ENCODE measurements at places on chromosomes 2 and 18.

DNA sequence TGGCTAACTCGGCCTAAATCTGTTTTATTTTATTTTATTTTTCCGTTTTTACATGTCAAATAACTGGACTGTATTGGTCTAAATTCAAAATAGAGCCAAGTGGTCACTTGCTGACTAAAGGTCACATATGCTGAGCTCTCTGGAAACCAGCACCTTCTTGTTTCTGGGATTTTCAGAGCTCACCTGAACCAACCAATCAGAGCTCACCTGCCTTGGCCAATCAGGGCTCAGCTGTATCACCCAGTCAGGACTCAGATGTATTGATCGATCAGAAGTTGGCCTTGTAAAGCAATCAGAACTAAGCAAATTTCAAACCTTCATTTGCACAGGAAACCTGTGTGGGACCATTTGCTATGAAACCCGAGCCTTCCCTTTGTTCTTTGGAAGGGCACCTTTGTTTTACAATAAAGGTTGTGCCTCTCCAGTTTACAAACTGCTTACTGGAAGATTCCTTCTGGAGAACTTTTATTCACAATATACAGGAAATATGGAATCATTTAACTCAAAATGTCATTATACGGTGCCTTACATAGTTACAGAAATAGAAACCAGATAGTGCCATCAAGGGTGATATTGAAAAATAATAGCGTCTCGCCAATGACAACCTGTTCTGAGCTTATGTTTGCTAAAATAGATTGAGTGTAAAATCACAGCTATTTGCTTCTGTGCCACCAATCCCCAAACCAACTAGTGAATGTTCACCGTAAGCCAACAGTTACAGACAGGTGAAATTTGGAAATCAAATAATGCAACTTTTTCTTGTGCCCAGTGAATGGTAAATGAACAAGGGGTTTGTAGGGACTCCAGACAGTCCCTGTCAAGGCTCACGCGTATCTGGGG lies 17.3 kb upstream of the PSD4 start:
- DNase-seq = no peak

GRCh38 chr2:135925571-135925970 lies 49.3 kb upstream of the MCM6 start:
- no peak for DNase-seq

DNA sequence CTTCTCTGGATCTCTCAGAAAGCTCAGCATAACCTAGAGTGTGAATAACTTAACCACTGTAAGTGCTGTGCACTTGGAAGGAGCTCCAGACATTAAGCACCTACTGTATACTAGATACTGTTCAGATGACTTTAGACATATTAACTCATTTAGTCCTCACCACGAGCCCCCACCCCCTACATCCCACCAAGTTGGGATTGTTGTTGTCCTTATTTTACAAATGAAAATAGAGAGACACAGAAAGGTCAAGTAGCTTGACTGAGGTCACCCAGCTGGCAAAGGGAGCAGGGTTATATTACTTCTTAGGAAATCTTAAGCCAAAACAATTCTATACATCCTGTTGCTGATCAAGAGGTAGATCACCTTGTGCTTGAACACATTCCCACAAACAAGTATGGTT lies 234.2 kb upstream of the SMAD2 start:
- no peak for DNase-seq

GRCh38 chr2:136104977-136105376 lies 13.0 kb downstream of the CXCR4 start:
- DNase-seq = no peak

GRCh38 chr2:55102056-55102812 lies 52.0 kb upstream of the RTN4 start:
- no peak for DNase-seq

Data from NCI-H1436 (cell line).